ENCODE measurements at places on chromosomes 7 and 10.

DNA sequence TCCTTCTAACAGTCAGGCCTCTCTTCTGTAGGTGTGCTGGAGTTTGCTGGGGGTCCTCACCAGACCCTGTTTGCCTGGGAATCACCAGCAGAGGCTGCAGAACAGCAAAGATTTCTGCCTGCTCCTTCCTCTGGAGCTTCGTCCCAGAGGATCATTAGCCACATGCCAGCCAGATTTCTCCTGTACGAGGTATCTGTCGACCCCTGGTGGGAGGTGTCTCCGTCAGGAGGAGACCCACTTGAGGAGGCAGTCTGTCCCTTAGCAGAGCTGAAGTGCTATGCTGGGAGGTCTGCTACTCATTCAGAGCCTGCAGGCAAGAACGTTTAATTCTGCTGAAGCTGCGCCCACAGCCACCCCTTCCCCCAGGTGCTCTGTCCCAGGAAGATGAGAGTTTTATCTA lies 611.1 kb upstream of the COBL start:
- no peak for DNase-seq

GRCh38 chr7:141649865-141650634 lies 51.9 kb downstream of the DENND11 start:
- peak; percentile 83 for DNase-seq

DNA sequence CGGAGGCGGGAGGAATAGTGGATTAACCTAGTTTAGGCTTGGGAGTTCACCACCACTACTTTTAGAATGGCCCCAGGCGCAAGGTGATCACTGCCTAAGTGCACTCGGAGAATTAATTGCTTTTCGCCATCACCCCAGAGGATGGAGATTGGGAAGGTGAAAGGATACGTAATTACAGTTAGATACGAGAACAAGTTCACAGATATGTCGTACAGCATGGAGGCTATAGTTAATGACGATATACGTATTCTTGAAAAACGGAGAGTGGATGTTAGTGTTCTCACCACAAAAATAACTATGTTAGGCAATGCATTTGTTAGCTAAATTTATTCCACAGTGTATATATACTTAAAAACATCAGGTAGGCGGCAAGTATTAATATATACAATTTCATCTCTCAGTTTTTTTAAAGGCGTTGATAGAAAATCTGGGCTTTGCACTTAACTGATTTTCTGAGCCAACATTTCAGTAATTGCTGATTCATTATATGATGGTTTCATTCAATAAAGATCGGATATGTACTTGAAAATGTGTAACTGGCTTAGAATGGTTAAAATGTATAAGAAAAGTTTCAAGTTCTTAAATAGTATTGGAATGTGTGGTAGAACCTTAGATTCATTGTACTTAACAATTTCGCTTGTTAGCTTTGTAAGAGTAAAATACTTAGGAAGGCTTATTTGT lies 683 bp downstream of the CDC123 start:
- DNase-seq, result peak; percentile 43

- DNase-seq, result no peak
Measured at GRCh38 chr10:4809156-4809555, 16.9 kb upstream of the AKR1E2 start.

- DNase-seq, result no peak
Measured at GRCh38 chr7:103689255-103689654, 243.2 kb upstream of the SLC26A5 start.

DNA sequence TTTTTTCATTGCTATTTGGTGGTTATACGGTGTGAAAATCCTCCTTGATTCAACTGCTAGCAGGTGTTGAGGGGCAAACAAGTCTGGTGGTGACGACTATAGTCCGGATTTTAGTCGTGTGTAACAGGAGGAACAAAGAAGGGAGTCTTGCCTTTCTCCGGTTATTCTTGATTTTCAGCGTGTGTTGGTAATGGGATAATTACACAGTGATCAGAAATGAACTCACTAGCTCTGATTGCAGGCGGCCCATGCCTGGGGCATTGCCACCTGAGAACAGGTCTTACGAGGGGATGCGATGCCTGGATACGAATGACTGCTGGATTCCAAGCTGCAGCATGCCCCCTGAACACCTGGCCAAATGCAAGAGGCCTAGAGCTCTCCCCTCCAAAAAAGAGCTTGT lies 72.8 kb downstream of the CAMK1D start:
- DNase-seq, result no peak

DNA sequence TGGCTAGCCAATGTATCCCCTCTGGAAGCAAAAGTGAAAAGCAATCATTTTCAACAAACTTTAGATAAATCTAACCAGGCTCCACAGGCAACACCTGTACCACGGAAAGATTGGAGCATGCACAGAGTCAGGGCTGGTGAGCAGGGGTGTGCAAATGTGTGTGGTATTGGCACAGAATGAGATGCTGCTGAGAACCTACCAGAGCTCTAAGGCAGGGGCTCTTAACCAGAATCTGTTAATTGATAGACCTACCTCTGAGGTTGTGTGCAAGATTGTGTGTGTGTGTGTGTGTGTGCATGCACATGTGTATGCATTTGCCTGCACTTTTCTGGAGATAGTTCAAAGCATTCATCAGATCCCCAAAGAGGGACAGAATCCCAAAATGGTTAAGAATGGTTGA lies 62.9 kb downstream of the PIK3AP1 start:
- DNase-seq, result no peak

- no peak for DNase-seq
Measured at GRCh38 chr7:55054758-55055157, 35.9 kb downstream of the EGFR start.

GRCh38 chr7:116572036-116572435 lies 47.2 kb downstream of the CAV1 start:
- DNase-seq, result no peak

DNA sequence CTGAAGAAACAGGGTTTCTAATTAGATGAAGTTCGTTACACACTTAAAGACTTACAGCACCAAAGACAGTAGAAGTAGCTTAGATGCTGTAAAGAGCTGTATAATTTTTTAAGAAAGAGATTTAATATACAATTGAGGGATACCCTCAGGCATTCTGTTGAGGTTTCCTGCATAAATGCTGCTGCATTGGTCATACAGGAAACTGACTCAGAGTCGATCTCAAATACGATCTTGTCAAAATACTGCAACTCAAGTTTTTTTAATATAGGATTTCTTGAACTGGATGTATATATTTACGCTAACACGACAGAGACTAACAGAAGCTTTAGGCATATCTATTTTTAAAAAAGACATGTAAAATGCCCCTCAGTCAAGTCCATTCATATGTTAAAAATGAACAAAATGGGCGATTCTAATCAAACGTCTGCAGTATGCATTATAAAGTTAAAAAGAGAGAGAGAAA lies 2.4 kb upstream of the ARID5B start:
- DNase-seq, result no peak

- DNase-seq, result peak; percentile 96
Measured at GRCh38 chr7:87152112-87152896, at the start of gene DMTF1. Gene DMTF1, plus strand, starts transcription at chr7:87152453. Its CDS starts 12,489 bp downstream, at chr7:87164942.

DNA sequence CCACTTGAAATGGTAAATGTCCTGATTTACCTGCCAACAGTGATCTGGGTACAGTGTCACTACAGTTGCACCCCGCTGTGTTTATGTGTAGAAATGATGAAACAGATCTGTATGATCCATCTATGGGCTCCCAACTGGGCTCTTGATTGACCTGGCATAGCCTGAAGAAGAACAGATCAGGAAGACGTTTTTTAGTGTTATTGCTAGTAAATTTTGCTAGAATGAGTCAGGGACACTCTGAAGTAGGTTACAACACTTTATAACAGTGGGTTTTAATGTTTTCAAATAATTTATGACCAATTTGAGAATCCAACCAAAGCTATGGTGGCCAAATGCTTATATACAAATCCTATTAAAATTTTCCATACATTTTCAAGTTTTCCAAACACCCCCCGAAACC lies 110.3 kb downstream of the DKK1 start:
- no peak for DNase-seq

DNA sequence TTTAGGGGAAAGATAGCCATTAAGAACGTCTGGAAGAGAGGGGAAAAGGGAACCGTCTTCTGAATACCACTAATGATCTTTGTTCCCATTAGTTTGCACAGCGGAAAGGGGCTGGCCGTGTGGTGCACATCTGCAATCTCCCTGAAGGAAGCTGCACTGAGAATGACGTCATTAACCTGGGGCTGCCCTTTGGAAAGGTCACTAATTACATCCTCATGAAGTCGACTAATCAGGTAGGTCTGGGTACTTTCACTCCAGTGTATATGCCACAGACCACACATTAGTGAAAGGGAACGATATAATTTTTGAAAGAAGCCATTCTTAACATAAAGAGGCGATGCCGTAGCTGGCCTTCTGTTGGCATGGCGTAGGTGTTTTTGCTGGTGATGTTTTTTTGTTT lies 74.3 kb upstream of the PDCD4 start:
- DNase-seq, result no peak

DNA sequence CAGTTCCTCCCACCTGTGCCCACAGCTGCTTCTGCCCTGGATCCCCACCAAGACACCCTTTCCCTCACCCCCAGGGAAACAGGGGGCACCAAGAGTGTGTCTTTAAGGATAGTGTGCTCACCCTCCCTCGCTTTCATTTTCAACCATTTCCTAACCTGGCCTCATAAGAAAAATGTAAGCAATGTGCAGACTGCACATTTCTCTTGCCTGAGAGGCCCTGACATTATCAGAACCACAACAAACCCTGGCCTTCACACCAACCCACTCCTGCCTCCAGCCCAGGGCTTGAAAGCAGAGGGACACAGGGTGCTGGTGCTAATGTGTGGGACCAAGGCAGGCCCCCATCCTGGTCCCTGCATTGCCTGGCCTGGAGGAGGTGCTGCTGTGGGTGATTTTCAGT lies 11.0 kb upstream of the IMPDH1 start:
- DNase-seq, result no peak

GRCh38 chr7:54995610-54996363 lies 23.0 kb upstream of the EGFR start:
- no peak for DNase-seq

GRCh38 chr10:84310470-84310869 lies 17.9 kb upstream of the CCSER2 start:
- DNase-seq, result no peak

DNA sequence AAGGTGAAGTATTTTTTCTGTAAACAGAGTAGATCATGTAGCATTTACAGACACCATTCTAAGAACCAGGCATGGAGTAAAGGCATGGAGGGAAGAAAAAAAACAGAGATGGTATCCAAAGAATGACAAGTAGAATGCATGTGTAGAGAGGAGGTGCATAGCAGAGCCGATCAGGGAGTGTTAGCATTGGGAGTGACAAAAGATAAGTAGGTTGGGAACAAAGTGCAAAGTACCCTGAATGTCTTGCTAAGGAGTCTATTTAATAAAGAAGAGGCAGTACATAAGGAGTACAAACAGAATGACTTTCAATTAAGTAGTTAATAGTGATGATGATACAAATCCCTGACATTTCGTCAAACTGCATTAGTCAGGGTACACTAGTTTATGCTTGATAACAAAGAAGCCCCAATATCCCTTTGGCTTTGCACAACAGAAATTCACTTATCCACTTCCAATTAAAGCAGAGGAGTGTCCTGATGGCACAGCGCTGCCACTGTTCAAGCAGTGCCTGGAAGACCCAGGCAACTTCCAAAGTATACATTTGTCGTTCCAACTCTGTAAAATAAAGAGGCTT lies 371.5 kb downstream of the TNS3 start:
- no peak for DNase-seq

DNA sequence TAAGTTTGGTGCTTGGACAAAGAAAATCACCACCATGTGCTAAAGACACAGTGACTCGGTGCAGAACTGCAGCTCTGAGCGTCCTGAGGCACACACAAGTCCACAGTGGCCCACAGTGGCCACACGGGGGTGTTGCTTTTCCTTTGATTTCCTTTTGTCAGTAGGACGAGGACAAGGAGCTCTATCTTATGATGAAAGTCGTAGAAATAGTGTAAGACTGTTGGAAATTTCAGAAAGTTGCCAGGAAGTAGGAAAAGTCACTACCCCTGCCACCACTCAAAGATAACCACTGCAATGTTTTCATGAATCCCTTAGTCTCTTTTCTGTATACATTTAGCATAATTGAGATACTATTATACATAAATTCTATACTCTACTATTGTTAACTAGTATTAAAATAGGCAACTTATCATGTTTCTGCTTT lies 146.0 kb downstream of the TNS3 start:
- DNase-seq, result peak; percentile 88

- DNase-seq, result no peak
Measured at GRCh38 chr10:125169915-125170314, 9.6 kb upstream of the CTBP2 start.

DNA sequence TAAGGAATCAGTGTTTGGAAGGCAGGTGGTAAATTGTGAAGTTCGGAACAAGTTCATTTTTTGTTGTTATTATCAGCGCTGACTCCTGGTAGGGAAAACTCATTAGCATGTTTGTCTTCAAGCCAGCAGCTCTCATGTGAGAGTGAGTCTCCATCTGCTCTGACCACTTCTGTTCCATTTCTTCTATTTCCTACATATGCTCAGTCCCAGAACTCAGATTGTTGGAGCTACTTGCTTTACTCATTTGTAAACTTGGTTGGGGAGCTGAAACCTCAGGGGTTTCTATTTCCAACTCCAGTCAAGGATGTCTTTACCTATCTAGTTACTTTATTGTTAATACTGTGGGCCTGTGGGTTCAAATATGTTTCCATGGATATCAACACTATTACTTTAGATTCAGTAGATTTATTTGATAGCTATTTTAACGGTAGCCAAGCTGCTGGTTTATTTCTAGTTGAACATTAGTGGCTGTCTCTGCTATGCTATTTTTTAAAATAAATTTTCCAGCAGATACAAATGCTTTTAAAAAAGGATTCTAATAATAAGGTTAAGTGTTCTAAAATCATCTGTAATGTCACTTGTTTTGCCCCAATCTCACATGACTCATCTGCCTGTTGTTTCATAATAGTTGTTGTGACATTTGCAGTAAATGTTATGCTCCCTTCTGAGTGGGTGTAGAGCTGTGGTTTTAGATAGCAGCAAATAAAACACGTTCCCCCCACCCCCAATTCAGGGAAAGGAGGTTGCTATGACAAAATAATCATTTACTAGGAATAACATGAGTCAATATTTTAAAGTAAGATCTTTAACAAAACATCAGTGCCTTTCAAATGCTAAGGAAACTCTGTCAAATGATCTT lies 143.3 kb downstream of the HDAC9 start:
- DNase-seq, result no peak

GRCh38 chr7:15399441-15399840 lies 162.4 kb downstream of the AGMO start:
- DNase-seq, result no peak

DNA sequence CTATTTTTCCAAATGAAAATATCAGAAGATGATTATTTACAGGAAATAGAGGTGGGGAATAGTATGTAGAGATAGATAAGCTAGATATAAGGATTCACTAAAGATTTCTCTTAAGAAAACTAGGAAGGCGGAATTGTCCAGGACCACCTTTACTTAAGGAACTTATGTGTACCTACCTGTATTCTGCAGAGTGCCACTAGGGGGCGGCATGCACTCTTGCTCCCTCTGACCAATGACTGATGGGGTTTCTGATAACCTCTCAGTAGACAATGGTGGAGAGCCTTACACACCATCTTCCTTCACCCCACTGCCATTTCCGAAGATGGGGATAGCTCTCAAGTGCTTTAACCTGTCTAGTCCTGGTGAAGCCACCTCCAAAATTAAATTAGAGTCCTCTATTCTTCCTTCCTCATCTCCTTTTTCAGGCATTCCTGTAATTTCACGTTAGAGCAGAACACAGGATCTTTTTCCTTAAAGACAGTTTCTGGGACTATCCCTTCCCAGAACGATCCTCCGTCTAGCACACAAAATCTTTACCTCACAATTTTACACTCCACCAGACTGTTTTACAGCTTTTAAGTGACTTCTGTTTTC lies 453.1 kb downstream of the SORCS1 start:
- DNase-seq, result peak; percentile 89

GRCh38 chr7:129854401-129854800 lies 98.4 kb downstream of the UBE2H start:
- no peak for DNase-seq

- peak; percentile 81 for DNase-seq
Measured at GRCh38 chr7:66013938-66014337, 31.9 kb upstream of the GUSB start.
